Upper lobe of right lung (tissue), 1 donor: ENCODE measurements at places on chromosomes 7 and 10. TPM values are rescaled to one million over a fixed set of nuclear protein-coding genes. Genes with fewer than 3 reads are reported as not detected.
A peak's percentile ranks its signal among the peaks of the same experiment; 100 is the strongest.

DNA sequence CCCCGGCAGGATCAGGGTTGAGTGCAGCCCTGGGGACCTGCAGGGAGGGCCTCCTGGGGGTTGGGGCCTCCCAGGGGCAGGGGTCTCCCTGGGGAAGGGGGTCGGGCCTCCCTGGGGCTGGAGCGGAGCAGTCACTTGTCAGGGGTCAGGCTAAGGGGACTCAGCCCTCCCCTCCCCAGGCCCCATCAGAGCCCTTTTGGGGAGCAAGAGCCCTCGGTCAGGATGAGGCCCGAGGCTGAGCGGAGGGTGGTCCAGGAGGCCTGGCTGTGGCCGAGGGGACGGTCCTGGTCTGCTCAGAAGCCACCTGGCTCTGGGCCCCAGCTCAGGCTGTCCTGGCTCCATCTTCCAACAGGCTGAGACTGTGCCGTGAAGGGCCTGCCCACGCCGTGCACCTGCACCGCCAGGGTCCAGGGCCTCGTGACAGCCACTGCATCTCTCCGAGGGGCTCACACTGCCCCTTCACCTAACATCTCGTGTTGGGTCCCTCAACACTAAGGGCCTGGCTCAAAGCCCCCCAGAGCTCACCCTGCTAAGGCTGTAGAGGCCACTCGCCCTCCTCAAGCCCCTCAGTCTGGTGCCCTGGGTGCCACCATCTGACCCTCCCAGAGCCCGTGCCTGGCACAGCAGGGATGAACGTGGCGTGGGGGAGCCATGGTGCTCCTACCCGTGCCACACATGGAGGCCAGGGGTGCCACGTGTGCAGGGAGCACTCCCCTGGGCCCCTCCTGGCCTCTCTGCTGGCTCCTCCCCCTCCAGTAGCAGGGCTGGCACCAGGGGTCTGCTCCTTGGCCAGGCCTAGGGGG lies 12.9 kb downstream of the BHLHA15 start:
- H3K27me3 ChIP-seq, result no peaks in the 10 kb centered on the region
- no peak overlapping the region for H3K4me3 ChIP-seq
- DNase-seq, result peak; percentile 59
- no peak overlapping the region for H3K27ac ChIP-seq

DNA sequence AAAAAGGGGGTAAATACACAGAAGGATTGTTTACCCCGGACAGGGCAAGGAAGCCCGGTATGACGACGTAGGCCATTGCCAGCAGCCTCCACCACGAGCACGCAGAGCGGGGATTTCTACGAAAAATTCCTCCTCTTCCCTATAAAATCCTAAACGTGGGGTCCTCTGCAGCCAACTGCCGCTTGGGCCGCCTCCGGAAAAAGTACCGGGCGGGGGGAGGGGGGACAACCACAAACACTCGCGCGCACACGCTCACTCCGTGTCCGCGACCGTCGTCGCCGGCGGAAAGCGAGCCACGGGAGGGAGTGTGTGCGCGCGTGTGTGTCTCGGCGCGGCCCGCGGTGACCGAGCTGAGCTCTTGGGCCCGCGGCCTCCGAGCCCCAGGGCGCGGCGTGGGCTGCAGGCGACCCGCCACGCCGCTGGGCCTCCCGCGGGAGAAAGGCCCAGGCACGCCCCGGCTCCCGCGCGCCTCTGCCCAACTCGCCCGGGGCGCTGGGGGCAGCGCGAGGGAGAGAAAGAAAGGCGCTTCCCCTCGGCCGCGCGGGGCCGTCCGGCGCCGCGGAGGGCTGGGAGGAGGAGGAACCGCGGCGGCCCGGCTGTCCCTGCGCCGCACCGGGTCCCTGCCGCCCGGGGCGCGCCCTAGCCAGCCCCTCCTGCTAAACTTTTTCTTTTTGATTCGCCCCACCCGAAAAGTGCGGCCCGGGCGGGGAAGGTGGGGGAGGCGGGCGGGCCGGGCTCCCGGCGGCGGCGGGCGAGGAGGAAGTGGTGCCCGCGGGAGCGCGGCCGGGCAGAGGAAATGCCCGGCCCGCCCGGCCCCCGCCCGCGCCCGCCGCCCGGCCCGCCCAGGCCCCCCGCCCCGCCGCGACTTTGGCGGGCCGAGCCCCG lies 1.5 kb downstream of the CTBP2 start:
- no peaks in the 10 kb centered on the region for H3K27me3 ChIP-seq
- no peaks in the 10 kb centered on the region for H3K36me3 ChIP-seq
- DNase-seq, result peak; percentile 84

- no peaks in the 10 kb centered on the region for H3K27me3 ChIP-seq
- no peak overlapping the region for H3K27ac ChIP-seq
- no peak for DNase-seq
- no peaks in the 10 kb centered on the region for H3K36me3 ChIP-seq
These were observed 13.2 kb upstream of the SCIN start for GRCh38 chr7:12557282-12557681.

The FZD8 gene
- total RNA-seq, result 20.4 TPM

The COL17A1 gene
- total RNA-seq, result 1.5 TPM

DNA sequence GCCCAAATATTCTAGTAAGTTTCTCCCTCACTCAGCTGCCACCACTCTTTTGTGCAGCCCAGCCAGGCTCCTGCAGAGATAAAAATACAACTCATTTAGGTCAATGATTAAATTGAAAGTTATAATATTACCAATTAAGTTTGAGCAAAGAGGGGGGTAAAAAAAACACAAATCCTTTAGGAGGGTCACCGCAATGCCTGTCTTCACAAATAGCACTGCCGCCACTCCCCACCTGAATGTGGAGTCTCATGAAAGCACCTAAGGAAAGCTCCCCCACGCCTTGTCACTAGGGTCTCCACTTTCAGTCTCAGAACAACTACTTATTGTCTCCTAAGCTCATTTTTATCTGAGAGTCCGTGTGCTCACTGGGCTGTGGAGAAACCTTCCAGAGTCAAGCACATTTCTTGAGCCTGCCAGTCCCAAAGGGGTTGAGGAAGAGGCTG lies 148.7 kb downstream of the FGFR2 start:
- H3K36me3 ChIP-seq, result no peaks in the 10 kb centered on the region
- DNase-seq, result no peak
- no peak overlapping the region for H3K4me3 ChIP-seq
- no peak overlapping the region for H3K27ac ChIP-seq
- no peaks in the 10 kb centered on the region for H3K4me1 ChIP-seq

The CCL24 gene
- total RNA-seq, result 4.8 TPM

The ZNF488 gene
- total RNA-seq, result 0.41 TPM

GRCh38 chr7:124780056-124780455 lies 14.5 kb upstream of the GPR37 start:
- no peaks in the 10 kb centered on the region for H3K36me3 ChIP-seq
- no peaks in the 10 kb centered on the region for H3K4me1 ChIP-seq
- no peak overlapping the region for H3K27ac ChIP-seq
- no peaks in the 10 kb centered on the region for H3K27me3 ChIP-seq
- no peak overlapping the region for H3K4me3 ChIP-seq

The VIPR2 gene
- total RNA-seq, result 4.5 TPM

DNA sequence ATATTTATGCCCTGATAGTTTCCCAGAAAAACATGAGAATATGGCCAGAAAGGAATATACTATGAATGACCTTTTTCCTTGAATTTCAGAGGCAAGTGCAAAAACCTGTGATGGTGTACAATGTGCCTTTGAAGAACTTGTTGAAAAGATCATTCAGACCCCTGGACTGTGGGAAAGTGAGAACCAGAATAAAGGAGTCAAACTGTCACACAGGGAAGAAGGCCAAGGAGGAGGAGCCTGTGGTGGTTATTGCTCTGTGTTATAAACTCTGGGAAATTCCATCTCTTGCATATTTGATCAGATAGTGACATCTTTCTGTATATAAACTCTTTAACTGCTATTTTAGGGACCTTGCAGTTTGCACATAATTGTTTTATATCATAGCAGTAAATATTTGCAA lies 33.7 kb downstream of the RAB18 start:
- no peaks in the 10 kb centered on the region for H3K4me1 ChIP-seq
- no peak overlapping the region for H3K4me3 ChIP-seq
- H3K27ac ChIP-seq, result no peak overlapping the region
- no peaks in the 10 kb centered on the region for H3K27me3 ChIP-seq
- H3K36me3 ChIP-seq, result peaks cover 68% of the 10 kb centered on the region

The SPOCK2 gene
- total RNA-seq, result 187 TPM

- H3K36me3 ChIP-seq, result no peaks in the 10 kb centered on the region
- no peak overlapping the region for H3K4me3 ChIP-seq
- no peaks in the 10 kb centered on the region for H3K4me1 ChIP-seq
- no peaks in the 10 kb centered on the region for H3K27me3 ChIP-seq
These were observed 8.2 kb upstream of the CXCL12 start for GRCh38 chr10:44393051-44393630.

The GRM3 gene
- not detected for total RNA-seq

- peaks cover 14% of the 10 kb centered on the region for H3K4me1 ChIP-seq
- H3K27me3 ChIP-seq, result no peaks in the 10 kb centered on the region
- no peak for DNase-seq
These were observed 94.3 kb downstream of the CCDC71L start for GRCh38 chr7:106566672-106567071.

GRCh38 chr7:139367438-139368155 lies 7.9 kb downstream of the LUC7L2 start:
- H3K4me3 ChIP-seq, result no peak overlapping the region
- H3K4me1 ChIP-seq, result peaks cover 27% of the 10 kb centered on the region
- H3K36me3 ChIP-seq, result peaks cover 17% of the 10 kb centered on the region
- H3K27ac ChIP-seq, result no peak overlapping the region
